ENCODE measurements at places on chromosomes 1 and 21.

- peak; percentile 53 for DNase-seq
These were observed 12.1 kb upstream of the GJB5 start for GRCh38 chr1:34742667-34743270.

DNA sequence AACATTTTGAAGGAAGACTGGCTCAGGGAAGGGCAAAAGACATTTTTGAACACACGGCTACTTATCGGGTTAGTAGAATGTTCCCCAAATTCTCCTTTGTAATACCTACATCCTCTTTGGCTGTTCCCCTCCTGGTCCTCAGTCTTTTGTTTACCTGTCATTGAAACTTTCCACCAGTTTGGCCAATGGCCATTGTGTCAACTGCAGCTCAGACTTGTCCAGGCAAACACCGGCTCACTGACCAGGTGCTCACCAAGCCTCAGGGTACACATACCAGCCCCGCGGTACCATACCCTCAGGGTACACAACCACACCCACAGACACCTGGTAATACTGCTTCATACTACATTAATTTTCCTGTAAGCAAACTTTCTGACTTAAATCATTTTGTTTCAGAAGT is 84.8 kb upstream of the ZNF648 start:
- no peak for DNase-seq

DNA sequence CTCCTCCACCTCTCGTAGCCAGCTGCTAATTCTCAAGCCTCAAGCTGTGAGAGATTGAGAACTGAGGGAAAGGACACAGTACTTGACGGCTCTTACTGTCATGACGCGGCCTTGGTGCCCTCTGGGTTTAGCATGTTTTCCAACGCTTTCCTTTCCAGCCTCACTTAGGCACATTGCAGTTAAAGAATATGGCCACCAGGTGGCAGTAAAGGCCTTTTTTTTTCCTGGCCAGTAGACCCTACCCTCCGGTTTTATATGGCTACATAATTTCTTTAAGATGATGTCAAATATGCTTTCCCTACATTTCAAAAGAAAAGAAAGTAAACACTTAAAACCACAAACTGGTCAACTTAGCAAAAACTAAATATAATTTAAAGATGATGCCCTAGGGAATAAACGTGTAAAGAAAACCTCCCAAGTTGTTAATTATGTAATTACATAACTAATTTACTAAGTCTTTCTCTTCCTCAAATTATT is 56.8 kb upstream of the PRDX6 start:
- DNase-seq = peak; percentile 32

- DNase-seq = no peak
These were observed 73.6 kb upstream of the LYST start for GRCh38 chr1:235940285-235940684.

- no peak for DNase-seq
These were observed 15.1 kb downstream of the RNF223 start for GRCh38 chr1:1058921-1059493.

DNA sequence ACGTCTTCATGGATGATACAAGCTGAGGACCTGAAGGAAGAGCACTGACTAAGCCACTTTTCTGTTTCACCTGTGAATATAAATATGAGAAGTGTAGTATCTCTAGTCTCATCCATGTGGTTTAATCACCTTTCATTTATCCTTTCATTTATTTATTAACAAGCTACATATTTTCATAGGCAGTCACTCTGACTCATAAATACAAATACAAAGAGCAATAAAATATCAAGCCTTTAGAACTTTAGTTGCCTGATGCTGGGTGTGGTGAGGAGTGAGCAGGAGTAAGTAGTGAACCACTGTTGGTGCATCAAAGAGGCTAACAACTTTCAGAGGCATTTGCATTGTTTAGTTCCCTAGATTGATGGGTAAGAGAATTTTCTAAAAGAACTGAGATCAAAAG is 269.0 kb upstream of the C1orf87 start:
- DNase-seq = no peak

GRCh38 chr1:19484338-19484797 is 971 bp downstream of the CAPZB start:
- DNase-seq = no peak

GRCh38 chr1:2046174-2046917 is 3.9 kb upstream of the PRKCZ start:
- no peak for DNase-seq
